ENCODE measurements at places on chromosomes 6 and 20.

DNA sequence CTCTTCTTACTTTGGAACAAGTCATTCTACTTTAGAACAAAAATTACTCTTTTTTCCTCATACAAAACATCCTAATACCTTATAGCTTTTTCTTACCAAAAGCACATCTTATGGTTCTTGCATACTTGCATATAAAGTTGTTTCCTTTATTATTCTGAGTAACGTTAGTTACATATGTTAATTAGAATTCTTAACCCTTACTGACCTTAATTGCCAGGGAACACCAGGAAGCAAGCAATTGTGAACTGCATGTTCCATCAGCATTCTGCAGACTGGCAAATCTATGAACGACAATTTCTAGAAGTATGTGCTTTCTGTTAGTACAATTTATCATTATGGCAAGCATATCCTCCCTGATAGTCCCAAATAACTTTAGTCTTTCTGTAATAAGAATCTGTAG lies 831.0 kb downstream of the C6orf118 start:
- DNase-seq = no peak

- DNase-seq = no peak
These were observed 109.3 kb downstream of the CDC5L start for GRCh38 chr6:44496665-44497369.

GRCh38 chr20:57717797-57718196 lies 8.0 kb upstream of the PMEPA1 start:
- DNase-seq = no peak

GRCh38 chr6:82775361-82775760 lies 290.3 kb downstream of the UBE3D start:
- DNase-seq = no peak
